Activated CD4-positive, alpha-beta T cell treated with anti-CD3 and anti-CD28 coated beads, Interleukin-2, amount 10 ng/mL, durations not matched to agents 7 days and 5 days (primary cell): ENCODE measurements at places on chromosomes 11 and 22. TPM values are rescaled to one million over a fixed set of nuclear protein-coding genes. Genes with fewer than 3 reads are reported as not detected.

Gene ZNF280B
- 2.5 TPM for total RNA-seq

Gene SYTL2
- total RNA-seq: 45.6 TPM

Gene OR51B4
- not detected for total RNA-seq

Gene TRIM66
- 22.8 TPM for total RNA-seq

Gene BARX2
- total RNA-seq: not detected

Gene GRAP2
- 137 TPM for total RNA-seq

DNA sequence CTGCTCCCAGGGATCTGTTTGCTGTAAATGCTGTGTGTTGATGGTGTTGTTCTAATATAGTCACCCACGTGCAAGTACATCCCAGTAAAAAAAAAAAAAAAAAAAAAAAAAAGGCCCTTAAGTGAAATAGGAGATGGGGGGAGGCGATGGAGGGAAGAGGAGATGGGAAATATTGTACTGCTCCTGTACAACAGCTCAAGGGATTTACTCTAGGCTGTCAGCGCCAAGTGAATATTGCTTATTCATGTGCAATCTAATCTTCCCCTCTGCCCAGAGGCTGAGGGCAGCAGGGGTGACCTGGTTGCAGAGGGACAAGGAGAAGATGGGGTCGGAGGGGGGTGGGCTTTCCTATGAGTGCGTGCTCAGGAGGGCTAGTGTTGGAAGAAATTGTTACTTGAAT lies 206.2 kb upstream of the CADM1 start:
- no peak overlapping the region for H3K4me3 ChIP-seq
- no peaks in the 10 kb centered on the region for H3K27me3 ChIP-seq
- no peak overlapping the region for H3K27ac ChIP-seq
- H3K4me1 ChIP-seq: no peaks in the 10 kb centered on the region
- H3K36me3 ChIP-seq: no peaks in the 10 kb centered on the region

DNA sequence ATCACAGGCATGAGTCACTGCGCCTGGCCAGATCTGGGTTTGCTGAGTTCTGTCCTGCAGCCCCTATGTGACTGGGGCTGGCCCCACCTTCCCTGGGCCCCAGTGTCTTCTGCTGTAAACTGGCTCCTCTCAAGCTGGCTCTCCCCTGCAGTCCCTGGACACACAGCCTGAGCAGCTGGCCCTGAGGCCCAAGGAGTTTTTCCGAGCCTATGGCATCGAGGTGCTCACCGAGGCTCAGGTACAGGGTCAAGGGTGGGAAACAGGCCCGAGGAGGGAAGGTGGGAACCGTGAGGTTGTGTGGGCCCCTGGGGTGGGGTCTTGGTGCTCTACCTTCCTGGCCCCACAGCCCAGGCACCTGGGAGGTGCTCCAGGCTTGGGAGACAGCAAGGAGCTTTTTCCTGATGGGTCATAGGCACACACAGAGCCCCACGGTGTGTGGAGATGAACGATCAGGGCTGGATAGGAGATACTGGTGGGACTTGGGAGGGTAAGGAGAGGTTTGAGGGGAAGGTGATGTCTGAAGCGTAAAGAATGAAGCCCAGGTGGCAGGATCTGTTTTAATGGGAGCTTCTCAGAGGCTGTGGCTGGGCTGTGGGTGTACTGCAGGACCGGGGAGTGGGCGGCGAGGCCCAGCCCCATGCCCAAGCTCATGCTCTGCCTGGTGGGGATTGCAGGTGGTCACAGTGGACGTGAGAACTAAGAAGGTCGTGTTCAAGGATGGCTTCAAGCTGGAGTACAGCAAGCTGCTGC lies 6.4 kb upstream of the LZTR1 start:
- H3K27me3 ChIP-seq: no peaks in the 10 kb centered on the region
- DNase-seq: no peak
- no peak overlapping the region for H3K4me3 ChIP-seq
- peaks cover 3% of the 10 kb centered on the region for H3K36me3 ChIP-seq
- peaks cover 17% of the 10 kb centered on the region for H3K4me1 ChIP-seq

DNA sequence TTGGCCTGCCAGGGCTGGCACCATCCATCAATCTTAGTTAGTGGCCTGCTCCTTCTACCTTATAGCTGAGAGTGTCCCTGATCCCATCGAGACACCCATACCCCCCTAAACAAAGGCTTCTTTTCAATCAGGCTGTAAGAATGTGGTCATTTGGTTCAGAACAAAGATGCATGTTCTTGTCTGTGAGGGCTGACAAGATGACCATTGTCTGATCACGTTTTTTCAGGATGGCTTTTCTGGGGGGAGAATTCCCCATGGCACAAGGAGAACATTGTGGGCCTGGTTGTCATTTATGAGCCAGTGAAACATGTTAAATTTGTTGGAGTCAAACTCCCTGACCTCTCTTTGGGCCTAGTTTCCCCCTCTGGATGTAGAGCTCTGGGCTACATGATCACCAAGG lies 160.4 kb downstream of the INSC start:
- DNase-seq: no peak
- H3K4me1 ChIP-seq: no peaks in the 10 kb centered on the region
- no peaks in the 10 kb centered on the region for H3K36me3 ChIP-seq
- H3K27ac ChIP-seq: no peak overlapping the region
- peaks cover 5% of the 10 kb centered on the region for H3K27me3 ChIP-seq

DNA sequence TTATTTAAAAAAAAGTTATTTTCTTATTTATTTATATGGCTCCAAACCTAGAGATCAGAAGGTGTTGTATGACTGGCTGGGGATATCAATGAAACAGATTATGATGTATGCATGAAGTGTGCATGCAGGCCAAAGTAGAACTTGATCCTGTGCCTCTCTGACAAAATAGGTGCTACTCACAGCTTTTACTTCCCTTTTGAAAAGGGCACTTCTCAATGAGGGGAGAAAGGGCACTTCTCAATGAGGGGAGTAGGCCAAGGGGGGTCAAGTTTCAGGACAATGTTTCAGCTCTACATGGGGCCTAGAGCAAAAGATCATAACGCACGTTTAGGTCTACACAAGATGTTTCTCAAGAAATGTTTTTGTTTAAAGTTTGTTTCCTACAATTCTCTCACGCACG lies 397.5 kb downstream of the ETS1 start:
- peaks cover 27% of the 10 kb centered on the region for H3K4me1 ChIP-seq
- no peak overlapping the region for H3K4me3 ChIP-seq
- H3K36me3 ChIP-seq: peaks cover 2% of the 10 kb centered on the region

DNA sequence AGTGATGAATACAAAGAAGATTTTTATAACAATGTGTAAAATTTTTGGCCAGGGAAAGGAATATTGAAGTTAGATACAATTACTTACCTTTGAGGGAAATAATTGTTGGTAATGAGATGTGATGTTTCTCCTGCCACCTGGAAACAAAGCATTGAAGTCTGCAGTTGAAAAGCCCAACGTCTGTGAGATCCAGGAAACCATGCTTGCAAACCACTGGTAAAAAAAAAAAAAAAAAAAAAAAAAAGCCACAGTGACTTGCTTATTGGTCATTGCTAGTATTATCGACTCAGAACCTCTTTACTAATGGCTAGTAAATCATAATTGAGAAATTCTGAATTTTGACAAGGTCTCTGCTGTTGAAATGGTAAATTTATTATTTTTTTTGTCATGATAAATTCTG lies 5.3 kb downstream of the BIRC3 start:
- DNase-seq: no peak
- H3K27me3 ChIP-seq: no peaks in the 10 kb centered on the region
- peaks cover 63% of the 10 kb centered on the region for H3K4me1 ChIP-seq

GRCh38 chr11:70713988-70714665 lies 315.8 kb downstream of the CTTN start:
- no peaks in the 10 kb centered on the region for H3K4me1 ChIP-seq
- H3K36me3 ChIP-seq: no peaks in the 10 kb centered on the region
- no peak overlapping the region for H3K27ac ChIP-seq
- H3K27me3 ChIP-seq: no peaks in the 10 kb centered on the region
- DNase-seq: no peak
- H3K4me3 ChIP-seq: no peak overlapping the region

GRCh38 chr22:33631777-33632176 lies 288.5 kb downstream of the LARGE1 start:
- no peaks in the 10 kb centered on the region for H3K4me1 ChIP-seq
- no peak for DNase-seq
- no peaks in the 10 kb centered on the region for H3K27me3 ChIP-seq
- no peak overlapping the region for H3K27ac ChIP-seq
- H3K36me3 ChIP-seq: no peaks in the 10 kb centered on the region

DNA sequence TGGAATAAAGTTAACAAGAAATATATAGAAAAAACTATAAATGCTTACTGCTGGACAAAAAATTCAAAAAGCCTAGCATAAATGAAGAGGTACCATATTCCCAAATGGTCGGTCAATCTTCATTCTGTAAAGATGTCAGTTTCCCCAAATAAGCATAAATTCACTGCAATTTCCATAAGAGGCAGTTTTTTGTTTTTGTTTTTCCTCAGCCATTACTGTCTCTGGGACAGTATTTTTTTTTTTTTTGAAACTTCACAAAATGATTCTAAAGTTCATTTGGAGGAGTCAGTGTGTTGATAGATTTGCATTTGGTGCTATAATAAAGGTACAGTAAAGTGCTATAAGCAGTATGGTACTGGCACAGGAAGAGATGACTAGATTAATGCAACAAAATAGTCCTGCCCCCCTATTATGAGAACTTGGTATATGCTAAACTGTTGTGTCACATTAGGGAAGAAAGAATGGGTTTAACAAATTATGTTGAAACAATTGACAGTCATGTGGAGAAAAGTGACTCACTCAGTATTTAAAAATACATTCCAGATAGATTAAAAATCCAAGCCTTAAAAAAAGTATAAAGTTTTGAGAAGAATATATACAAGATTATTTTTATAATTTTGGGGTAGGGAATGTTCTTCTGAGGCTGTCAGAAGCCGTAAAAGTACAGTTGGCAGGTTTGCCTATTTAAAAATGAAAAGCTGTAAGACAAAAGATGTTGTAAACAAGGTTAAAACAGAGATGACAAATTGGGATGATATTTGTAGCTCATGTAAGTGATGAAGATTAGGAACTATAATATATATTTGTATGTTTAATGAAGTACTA lies 2.6 kb upstream of the FTH1 start:
- H3K4me3 ChIP-seq: no peak overlapping the region
- H3K4me1 ChIP-seq: peaks cover 55% of the 10 kb centered on the region
- peaks cover 16% of the 10 kb centered on the region for H3K36me3 ChIP-seq
- DNase-seq: no peak

GRCh38 chr11:120303004-120303637 lies 22.0 kb upstream of the TLCD5 start:
- H3K27ac ChIP-seq: no peak overlapping the region
- H3K4me3 ChIP-seq: no peak overlapping the region
- peaks cover 19% of the 10 kb centered on the region for H3K27me3 ChIP-seq
- H3K4me1 ChIP-seq: no peaks in the 10 kb centered on the region

- no peak for DNase-seq
- no peak overlapping the region for H3K27ac ChIP-seq
- H3K36me3 ChIP-seq: no peaks in the 10 kb centered on the region
- no peaks in the 10 kb centered on the region for H3K4me1 ChIP-seq
- H3K4me3 ChIP-seq: no peak overlapping the region
These were observed 12.3 kb upstream of the WNT11 start for GRCh38 chr11:76218449-76219178.

- H3K27me3 ChIP-seq: peaks cover 32% of the 10 kb centered on the region
- DNase-seq: no peak
- H3K4me1 ChIP-seq: peaks cover 8% of the 10 kb centered on the region
- H3K4me3 ChIP-seq: no peak overlapping the region
- H3K27ac ChIP-seq: no peak overlapping the region
- no peaks in the 10 kb centered on the region for H3K36me3 ChIP-seq
These were observed 11.9 kb downstream of the MRGPRX3 start for GRCh38 chr11:18144243-18144642.

DNA sequence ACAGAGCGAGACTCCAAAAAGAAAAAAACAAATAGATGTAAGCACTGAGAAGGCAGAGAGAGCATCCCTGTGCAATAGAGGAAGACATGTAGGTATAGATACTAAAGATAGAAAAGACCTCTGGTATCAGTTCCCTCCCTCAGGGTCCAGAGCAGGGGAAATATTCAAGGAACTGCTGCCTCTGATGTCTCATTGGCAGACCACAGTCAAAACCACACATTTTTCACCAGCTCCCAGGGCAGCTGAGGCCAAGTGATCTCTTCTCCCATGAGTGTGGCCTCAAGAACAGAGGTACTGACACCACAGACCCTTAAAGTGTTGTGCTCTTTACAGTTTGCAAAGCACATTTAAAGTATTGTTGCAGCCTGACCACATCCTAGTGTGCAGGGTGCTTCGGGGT lies 288.5 kb downstream of the NTM start:
- H3K27me3 ChIP-seq: no peaks in the 10 kb centered on the region
- no peak for DNase-seq
- no peak overlapping the region for H3K27ac ChIP-seq
- H3K36me3 ChIP-seq: no peaks in the 10 kb centered on the region

- H3K36me3 ChIP-seq: no peaks in the 10 kb centered on the region
- H3K4me3 ChIP-seq: no peak overlapping the region
- H3K27ac ChIP-seq: no peak overlapping the region
These were observed 71.7 kb upstream of the FAR1 start for GRCh38 chr11:13596611-13597326.

DNA sequence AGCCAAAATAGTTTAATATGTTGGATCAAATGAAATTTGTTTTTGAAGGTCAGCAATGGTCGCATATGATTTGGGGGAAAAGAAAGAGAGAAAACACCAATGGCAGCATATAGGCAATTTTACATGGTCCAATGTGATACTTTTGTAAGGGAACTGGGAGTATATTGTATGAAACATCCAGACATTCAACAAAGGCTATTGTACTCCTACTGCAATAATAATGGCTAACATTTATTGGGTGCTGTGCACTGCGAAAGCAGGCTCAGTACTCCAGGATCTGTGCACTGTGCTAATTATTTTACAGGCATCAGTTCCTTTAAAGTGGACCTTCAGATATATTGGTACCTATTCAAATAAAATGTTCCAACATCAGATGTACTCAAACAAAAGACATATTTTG lies 5.9 kb upstream of the OR10V1 start:
- H3K36me3 ChIP-seq: no peaks in the 10 kb centered on the region
- DNase-seq: no peak
- no peak overlapping the region for H3K4me3 ChIP-seq
- H3K4me1 ChIP-seq: no peaks in the 10 kb centered on the region

- no peak overlapping the region for H3K4me3 ChIP-seq
- H3K27me3 ChIP-seq: peaks cover 18% of the 10 kb centered on the region
- H3K27ac ChIP-seq: no peak overlapping the region
- H3K4me1 ChIP-seq: no peaks in the 10 kb centered on the region
- DNase-seq: no peak
These were observed 87.3 kb downstream of the CCDC73 start for GRCh38 chr11:32706985-32707741.

GRCh38 chr11:126716456-126717083 lies 284.0 kb downstream of the KIRREL3 start:
- no peak overlapping the region for H3K4me3 ChIP-seq
- H3K4me1 ChIP-seq: no peaks in the 10 kb centered on the region
- H3K27ac ChIP-seq: no peak overlapping the region

GRCh38 chr22:32661296-32661695 lies 140.2 kb upstream of the TIMP3 start:
- no peak overlapping the region for H3K27ac ChIP-seq
- no peaks in the 10 kb centered on the region for H3K4me1 ChIP-seq
- H3K27me3 ChIP-seq: peaks cover 10% of the 10 kb centered on the region
- H3K36me3 ChIP-seq: no peaks in the 10 kb centered on the region
- H3K4me3 ChIP-seq: no peak overlapping the region
